ENCODE measurements at places on chromosomes 4 and X.

DNA sequence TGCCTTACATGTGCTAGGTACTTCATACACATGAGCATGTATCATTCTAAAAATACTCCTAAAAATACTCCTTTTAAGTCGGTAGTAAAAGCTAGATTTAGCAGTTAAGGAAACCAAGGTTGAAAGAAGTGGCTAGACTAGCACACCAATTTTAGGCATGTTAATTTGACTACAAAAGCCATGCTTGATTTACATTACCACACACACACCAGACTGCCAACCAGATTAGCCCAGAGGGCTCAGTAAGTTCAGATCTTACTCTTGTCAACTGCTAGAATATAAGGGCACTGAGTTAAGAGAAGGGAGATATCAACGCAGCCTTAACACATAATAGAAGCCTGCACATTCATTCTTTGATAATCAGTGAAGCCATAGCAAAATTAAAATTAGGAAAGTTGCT, 117.9 kb downstream of the MID1IP1 start:
- no peak for DNase-seq

- DNase-seq: peak; percentile 5
Measured at GRCh38 chr4:4693258-4693657, 151.4 kb upstream of the STX18 start.

GRCh38 chr4:73599182-73599581, 21.1 kb downstream of the RASSF6 start:
- no peak for DNase-seq

GRCh38 chrX:155279873-155280272, 15.6 kb upstream of the RAB39B start:
- no peak for DNase-seq

GRCh38 chr4:97411356-97411755, 731.9 kb downstream of the STPG2 start:
- DNase-seq: no peak

GRCh38 chrX:137916090-137916746, 350.3 kb downstream of the ZIC3 start:
- DNase-seq: no peak

DNA sequence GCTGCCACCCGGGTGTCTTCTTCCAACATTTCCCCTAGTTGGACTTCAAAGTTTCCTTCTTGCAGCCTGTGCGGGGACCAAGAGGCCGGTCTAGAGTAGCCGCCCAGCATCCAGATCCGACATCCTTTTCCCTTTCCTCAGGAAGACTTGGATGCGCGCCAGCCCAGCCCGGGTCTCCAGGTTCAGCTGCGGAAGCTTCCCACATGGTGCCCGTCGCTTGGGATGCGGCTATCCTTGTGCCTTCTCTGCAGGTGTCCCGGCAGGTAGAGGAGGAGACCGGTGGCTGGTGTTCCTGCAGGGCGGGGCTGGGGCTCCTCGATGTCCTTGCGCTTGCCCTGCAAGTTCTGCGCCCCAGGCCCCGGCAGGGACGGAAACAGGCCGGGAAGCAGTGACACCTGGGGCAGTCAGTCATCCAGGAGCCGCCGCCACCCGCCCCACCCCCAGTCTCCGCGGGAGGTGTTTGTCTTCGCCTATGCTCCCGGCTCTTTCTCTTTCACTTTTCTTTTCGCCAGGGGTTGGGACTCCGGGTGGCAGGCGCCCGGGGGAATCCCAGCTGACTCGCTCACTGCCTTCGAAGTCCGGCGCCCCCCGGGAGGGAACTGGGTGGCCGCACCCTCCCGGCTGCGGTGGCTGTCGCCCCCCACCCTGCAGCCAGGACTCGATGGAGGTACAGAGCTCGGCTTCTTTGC, at the start of gene IL15:
Gene IL15, plus strand, starts transcription at position 502 of the 689 bp plus-strand sequence. CDS start 82,882 bp downstream, outside the sequence.
- DNase-seq: peak; percentile 92

- DNase-seq: no peak
Measured at GRCh38 chr4:133856731-133857355, 344.7 kb downstream of the PABPC4L start.

DNA sequence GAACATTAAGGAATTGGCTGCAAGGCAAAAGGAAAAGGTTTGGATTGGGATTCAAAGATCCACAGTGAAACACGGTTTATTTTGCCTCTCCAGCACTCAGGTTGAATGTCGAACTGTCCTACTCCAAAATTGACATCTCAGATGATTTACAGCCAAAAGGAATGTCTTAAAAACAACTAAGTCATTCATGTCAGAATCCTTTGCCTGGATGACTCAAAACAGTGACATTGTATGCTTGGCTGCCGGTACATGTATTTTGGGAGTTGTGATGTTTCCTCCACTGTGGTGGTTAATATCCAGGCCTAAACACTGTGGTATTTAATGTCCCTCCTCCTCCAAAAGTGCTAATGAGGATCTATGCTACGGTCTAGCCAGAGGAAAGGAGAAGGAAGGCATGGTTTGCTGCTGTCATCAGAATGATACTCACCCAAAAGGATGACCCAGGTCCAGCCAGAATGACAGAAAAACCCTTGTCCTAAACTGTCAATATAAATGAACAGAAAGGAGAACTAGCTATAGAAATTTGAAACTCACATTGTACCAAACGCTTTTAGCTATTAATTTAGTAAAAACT, 20.9 kb downstream of the PGM2 start:
- DNase-seq: peak; percentile 41

GRCh38 chr4:114263233-114263632, 283.8 kb upstream of the ARSJ start:
- no peak for DNase-seq

DNA sequence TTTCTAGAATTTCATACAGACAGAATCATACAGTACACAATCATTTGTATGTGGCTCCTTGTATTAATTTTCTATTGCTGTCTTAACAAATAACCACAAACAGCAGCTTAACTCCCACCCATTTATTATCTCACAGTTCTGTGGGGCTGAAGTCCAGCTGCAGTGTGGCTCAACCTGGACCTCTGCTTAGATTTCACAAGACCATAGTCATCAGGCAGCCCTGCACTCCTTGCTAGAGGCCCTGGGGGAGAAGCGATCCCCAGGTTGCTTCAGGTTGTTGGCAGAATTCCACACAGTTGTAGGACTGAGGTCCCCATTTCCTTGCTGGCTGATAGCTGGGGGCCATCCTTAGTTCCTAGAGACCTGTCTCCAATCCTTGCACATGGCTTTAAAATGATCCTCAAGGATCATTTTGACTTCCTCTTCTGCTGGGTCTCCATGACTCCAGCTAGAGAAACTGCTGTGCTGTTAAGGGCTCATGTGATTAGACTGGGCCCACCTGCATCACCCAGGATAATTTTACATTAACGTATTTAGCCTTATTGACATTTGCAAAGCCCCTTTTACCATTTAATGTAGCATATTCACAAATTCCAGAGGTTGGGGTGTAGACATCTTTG, 60.9 kb upstream of the SMAD1 start:
- no peak for DNase-seq

GRCh38 chr4:17561195-17561909, 15.6 kb upstream of the LAP3 start:
- peak; percentile 72 for DNase-seq

DNA sequence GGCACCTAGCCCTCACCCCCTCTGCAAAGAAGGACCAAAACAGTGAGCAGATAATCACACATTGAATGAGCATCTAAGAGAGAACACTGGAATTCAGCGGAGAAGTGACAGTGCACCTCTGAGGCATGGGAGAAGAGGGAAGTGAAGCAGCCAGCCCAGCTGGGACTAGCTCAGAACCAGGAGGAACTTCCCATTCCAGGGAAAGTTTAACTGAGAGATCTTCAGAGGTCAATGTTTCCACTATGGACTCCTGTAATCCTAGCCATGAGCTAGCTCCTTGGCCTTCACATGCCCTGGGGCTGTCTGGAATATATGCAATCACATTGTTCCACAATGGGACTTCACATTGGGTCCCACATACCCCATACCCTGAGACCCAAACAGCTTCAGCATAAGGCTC, 24.4 kb downstream of the TLR6 start:
- peak; percentile 38 for DNase-seq

DNA sequence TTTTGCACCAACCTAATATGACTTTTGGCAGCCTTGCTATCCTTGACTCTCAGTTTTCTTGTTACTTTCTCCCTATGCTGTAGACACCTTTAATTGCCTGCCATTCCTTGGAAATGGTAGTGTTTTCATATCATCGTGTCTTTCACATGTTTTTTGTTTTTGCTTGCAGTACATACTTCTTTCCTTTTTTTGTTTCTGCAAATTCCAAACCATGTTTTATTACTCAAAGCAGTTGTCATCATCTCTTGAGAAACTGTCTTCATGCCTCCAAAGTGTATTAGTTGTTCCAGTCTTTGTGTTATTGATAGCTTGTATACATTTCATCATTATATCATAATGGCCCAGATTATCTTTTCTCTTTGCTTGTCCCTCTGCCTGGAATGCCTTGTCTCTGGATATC, 57.1 kb downstream of the PDLIM5 start:
- DNase-seq: no peak

DNA sequence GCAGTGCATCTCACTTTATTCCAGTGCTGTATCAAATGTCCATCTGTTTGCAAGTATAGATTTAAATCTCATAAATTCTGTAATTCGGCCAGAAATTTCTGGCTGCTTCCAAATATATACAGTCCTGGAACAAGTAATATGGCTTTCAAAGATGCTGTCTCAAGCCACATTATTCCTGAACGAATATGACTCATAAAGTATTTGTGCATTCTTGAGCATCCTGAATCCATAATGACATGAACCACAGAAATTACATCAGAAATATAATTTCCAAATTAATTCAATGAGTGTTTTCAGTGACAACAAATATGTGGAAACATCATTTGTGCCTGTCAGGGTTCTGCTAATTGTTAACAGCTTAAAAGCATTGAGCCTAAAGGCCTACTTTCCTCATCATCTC, 140.9 kb upstream of the HPGD start:
- no peak for DNase-seq

DNA sequence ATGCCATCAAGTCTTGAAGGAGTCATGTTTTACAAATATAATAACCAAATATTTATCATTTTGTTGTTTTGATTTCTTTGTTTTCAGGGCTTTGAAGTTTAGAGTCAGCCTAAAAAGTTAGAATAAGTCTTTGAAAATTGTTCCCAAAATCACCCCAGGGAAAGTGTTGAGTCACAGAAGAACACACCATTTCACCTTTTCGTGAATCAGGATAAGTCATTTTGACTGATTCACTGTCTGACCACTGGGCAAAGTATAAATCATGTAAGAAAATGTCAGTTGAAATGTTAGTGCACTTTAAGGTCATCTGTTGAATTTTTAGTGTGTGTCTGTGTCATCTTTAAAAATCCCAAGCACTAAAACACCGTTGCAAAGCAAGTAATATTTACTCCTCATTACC, 1320.1 kb downstream of the RPA4 start:
- no peak for DNase-seq

- no peak for DNase-seq
Measured at GRCh38 chr4:151540728-151541388, 131.9 kb downstream of the FHIP1A start.

GRCh38 chrX:109614951-109615350, 10.0 kb downstream of the KCNE5 start:
- DNase-seq: no peak

- DNase-seq: peak; percentile 35
Measured at GRCh38 chr4:159185591-159186023, 82.7 kb downstream of the RAPGEF2 start.

GRCh38 chrX:70454441-70455365, 10.1 kb downstream of the DLG3 start:
- peak; percentile 42 for DNase-seq

GRCh38 chr4:181234951-181235680, 1008.1 kb upstream of the TENM3 start:
- no peak for DNase-seq

GRCh38 chrX:132634521-132634920, 145.7 kb upstream of the MBNL3 start:
- no peak for DNase-seq

DNA sequence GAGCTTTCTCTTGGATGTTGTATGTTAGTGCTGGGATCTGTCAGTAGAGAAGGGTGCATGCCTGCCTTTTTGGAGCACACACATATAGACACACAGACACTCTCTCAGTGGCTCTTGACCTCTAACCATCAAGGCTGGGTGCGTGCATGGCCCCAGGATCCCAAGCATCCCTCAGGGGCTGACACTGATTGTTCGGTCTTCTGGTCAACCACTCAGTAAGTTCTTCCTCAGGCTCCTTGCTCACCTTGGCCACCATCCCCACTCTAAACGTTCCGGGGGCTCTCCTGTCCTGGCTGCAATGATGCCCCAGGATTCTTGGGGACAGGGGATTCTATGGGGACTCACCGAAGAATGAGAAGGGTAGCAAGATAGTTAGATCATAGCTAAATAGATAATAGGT, 179.6 kb downstream of the SHOX start:
- no peak for DNase-seq

DNA sequence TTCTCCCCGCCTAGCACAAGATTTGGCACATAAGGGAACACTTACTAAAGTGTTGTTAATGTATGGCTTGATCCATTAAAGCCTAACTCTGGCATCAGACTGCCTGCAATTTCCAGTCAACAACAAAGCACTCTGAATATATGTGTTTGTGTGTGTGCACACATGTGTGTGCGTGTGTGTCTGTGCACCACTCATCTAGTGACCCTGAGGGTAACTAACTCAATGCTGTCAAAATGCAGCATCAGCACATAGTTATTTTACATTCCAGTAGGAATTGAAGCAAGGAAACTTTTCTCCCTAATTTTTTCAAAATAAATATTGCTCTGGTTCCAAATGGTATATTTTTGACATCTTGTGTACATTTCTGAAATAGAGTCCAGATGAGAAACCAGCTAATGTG, 94.4 kb downstream of the SHROOM4 start:
- DNase-seq: no peak

DNA sequence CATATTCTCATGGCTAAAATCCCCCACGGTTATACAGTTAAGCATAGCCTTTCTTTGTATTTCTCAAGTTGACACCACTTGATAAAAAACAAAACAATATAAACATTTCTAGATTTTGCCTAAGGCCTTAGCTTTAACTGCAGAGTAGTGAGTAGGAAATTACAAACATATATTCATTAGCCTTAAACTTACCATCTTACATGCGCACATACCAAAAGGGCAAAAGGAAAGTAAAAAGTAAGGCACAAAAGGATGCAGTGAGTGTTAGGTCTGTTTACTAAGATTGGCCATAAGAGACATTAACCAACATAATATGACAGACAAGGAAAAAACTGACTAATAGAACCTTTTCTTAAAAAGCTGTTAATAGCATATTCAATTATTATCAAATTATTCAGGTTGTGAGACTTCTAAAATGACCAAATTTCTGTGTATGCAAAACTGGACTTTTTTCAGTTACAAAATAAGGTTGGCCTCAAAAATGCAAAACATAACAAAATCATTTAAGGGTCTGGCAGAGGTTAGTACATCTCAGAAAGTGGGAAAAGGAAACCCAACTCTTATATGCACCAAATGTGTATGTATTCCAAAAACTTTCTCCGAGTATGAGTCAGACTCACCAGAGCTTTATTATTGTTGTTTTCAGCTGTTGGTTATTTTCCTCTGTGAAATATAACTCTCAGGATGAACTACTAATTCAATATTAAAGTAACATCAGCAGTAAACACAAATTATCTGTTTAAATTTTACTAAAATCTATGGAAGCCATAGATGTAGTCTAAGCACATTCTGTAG, 39.9 kb downstream of the SEPSECS start:
- no peak for DNase-seq

GRCh38 chr4:152074573-152074972, 313.8 kb upstream of the GATB start:
- no peak for DNase-seq

GRCh38 chrX:130176354-130176776, 4.6 kb downstream of the RAB33A start:
- peak; percentile 34 for DNase-seq

All from suppressor macrophage treated with lipopolysaccharide for 4 hours (primary cell).